ENCODE measurements at places on chromosomes 5 and 9.
A peak's percentile ranks its signal among the peaks of the same experiment; 100 is the strongest.

DNA sequence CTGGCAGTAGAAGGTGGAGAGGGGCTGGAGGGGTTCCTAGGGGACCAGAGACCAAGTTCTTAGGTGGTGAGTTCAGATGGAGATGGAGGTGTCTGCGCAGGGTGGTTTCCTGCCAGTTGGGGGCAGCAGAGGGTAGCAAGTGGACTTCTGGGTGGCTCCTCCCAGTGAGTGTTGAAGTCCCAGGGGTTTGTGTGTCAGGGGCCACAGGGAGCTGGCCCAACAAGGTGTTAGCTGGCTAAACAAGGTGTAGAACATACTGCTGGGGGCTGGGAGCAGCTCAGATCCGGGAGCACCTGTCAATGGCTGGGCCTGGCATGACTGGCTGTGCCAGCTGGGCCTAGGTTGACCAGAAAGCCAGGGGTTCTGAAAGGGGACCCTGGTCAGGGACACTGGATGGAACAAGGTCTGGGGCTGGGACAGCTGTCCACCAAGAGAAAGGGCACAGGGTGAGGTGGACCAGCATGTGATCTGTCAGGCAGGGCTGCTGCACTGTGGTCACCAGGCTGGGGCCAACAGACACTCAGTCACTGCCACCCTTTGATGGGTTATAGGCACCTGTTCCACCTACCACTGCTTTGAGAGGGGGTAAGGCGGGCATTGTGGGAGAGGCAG is 35.6 kb downstream of the DAB2IP start:
- DNase-seq, result peak; percentile 24

DNA sequence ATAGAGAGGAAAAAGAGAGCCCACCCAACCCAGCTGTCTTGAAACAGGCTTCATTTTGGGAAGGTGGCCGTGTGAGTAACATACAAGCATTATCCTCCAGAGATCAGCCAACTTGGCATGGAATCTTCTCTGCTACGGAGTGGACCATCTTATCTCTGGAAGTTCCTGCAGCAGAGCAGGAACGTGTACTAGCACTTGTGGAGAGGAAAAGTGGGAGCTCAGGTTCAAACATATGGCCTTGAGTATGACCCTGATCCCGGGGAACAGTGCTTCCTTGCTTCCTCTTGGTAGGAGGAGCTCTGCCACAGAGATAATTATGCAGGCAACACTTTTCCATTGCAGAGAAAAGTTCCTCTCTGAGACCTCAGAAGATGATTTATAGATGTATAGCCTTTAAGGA is 490.4 kb upstream of the ACO1 start:
- no peak for DNase-seq

GRCh38 chr9:131622523-131622922 is 77.2 kb downstream of the PRRT1B start:
- DNase-seq, result no peak

- DNase-seq, result no peak
Observed at GRCh38 chr9:6214434-6214833, 1.2 kb upstream of the IL33 start.

GRCh38 chr5:62256161-62257019 is 49.6 kb upstream of the KIF2A start:
- DNase-seq, result no peak

DNA sequence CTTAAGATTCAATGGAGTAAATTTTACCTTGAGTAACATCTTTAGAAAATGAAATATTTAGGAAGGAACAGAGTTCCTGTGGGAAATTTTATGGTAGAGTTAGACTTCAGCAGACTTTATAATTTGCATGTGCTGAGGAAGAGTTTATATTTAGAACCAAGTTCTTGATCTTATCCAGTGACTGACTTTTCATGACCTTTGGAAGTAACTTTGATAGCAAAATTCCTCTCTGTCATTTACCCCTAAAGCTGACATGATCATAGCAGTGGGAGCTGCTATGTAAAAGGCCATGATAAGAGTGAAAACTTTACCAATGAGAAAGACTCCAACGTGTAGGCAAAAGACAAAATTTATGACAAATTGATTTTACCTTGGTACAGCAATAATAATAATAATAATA is 1071.8 kb upstream of the DMAC1 start:
- DNase-seq, result no peak

DNA sequence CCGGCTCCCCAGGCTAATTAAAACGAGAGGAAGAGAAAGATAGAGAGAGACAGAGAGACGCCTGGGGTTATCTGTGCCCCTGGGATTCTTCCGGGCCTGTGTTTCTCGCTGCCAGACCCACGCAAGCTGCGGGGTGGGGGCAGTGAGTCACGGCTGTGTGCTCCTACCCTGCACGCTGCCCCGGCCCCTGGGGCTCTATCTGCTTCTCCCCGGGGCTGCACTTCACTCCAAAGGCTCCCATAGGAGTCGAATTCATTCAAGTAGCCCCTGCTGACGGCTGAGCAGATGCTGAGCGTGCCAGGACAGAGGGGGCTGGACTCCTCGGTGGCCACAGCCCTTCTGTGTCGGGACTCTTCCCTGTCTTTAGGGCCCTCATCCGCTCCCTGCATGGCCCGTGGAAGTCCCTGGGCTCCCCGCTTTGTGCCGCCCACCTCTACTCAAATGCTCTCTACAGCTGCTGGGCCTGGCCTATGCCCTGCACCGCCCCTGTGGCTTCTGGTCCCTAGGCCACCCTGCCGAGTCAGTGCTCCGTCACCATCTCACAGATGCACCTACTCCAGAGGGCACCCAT is 22.8 kb downstream of the SARDH start:
- no peak for DNase-seq

- no peak for DNase-seq
Observed at GRCh38 chr5:80128141-80128540, 93.0 kb downstream of the THBS4 start.
